Activated CD4-positive, alpha-beta T cell treated with anti-CD3 and anti-CD28 coated beads, Interleukin-2, amount 10 ng/mL, durations not matched to agents 24 days and 14 days (primary cell): ENCODE measurements at places on chromosomes 6 and 20.

DNA sequence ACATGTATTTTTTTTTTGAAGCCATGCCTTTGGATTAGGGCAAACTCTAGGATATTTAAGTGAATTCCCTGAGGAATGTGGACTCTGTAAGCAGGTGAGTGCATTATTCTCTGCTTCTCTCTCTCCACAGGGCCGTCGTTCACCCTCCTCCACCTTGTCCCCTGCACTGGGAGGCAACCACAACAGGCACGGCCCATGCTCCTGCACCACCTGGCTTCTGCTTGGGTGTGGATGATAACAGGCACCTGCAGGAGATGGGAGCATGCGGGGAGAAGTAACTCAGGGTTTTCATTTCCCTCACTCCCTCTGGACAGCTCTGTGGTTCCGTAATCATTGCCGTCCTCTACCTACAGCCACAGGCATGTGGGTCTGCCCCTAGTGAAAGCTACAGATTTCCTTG lies 43.4 kb downstream of the HLA-C start:
- H3K27me3 ChIP-seq: peaks cover 21% of the 10 kb centered on the region
- H3K27ac ChIP-seq: no peak overlapping the region
- H3K4me3 ChIP-seq: no peak overlapping the region
- no peaks in the 10 kb centered on the region for H3K4me1 ChIP-seq

- no peak for DNase-seq
- no peak within 1 kb of the TSS for H3K27ac ChIP-seq
- no peaks in the 10 kb centered on the region for H3K36me3 ChIP-seq
- no peaks in the 10 kb centered on the region for H3K27me3 ChIP-seq
- H3K4me1 ChIP-seq: no peaks in the 10 kb centered on the region
- no peak within 1 kb of the TSS for H3K4me3 ChIP-seq
These were observed at the start of gene SEL1L2 for GRCh38 chr20:13990465-13990864. Gene SEL1L2 (minus strand): TSS chr20:13990614. CDS start chr20:13990534, 80 bp downstream.

DNA sequence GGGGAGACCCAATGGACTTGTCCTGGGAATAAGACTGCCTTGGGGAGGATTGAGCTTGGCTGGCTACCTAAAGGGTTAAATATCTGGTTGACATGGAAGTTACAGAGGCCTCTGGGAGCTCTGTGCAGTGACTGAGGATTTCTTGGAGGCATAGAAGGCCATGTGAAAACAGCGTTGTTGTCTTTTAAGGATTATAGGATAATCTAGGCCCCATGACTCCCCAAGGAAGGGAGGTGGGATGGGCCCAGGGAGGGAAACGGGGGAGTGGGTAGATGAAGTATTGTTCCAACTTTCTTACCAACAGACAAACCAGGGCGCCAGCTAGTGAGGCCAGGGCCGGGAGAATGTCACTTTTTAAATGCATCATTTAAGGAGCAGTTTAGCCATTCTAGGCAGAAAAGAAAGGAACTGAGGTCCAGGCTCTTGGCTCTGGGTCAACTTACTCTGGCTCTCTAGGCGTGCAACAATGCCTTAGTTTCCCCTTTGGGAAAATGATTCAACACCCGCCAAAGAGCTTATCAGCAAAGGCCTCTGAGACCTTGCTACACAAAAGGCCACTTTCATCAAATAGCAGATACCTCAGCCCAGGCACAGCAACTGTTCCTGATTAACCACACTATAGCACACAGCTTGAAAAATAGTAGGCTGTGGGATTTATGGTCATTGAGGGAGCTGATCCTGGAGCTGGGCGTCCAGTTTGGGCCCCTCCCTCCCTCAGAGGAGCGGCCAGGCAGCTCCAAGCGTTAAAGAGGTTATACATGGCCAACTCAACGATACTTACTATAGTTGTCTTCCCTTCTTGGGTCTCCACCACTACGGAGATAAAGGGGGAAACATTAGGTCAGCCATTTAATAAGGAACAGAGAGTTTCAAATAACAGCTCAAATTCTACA lies 7.0 kb downstream of the MRPS18A start:
- H3K4me1 ChIP-seq: peaks cover 24% of the 10 kb centered on the region
- no peaks in the 10 kb centered on the region for H3K27me3 ChIP-seq
- H3K27ac ChIP-seq: no peak overlapping the region
- no peak overlapping the region for H3K4me3 ChIP-seq

DNA sequence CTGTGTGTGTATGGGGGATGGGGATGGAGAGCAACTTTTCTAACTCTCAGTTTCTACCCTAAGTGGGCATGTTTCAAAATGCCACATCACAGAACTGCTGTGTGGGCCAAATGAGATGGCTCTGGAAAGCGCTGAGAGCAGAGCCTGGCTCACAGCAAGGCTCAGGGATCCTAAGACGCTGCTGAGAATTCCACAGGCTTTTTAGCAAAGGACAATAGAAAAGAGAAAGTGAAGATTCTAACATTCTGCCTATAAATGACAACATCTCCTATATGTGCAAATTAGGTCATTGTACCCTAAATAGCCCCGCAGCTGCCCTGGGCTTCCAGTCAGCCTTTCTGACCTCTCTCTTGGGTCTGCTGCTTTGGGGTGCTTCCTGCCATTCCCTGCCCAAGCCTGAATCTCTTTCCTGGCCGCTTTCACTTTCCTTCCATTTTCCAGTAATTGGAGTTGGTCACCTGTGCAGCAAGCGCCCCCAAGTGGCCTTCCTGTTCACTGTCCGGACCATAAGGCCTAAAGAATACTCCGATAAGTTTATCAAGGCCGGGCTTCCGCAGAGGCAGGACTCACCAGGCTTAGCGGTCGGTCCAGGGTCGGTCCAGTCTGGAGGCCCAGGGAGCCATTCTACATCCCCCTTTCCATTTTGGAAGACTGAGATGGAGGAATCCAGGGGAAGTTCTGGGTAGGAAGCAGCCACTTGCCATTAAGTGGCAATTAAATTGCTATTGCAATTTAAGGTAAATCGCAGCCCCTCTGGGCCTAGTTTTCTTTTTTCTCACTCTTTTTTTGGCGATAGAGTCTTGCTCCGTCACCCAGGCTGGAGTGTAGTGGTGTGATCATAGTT lies 6.7 kb upstream of the DDR1 start:
- DNase-seq: peak; percentile 92
- peaks cover 4% of the 10 kb centered on the region for H3K36me3 ChIP-seq
- peaks cover 37% of the 10 kb centered on the region for H3K4me1 ChIP-seq
- peaks cover 3% of the 10 kb centered on the region for H3K27me3 ChIP-seq

DNA sequence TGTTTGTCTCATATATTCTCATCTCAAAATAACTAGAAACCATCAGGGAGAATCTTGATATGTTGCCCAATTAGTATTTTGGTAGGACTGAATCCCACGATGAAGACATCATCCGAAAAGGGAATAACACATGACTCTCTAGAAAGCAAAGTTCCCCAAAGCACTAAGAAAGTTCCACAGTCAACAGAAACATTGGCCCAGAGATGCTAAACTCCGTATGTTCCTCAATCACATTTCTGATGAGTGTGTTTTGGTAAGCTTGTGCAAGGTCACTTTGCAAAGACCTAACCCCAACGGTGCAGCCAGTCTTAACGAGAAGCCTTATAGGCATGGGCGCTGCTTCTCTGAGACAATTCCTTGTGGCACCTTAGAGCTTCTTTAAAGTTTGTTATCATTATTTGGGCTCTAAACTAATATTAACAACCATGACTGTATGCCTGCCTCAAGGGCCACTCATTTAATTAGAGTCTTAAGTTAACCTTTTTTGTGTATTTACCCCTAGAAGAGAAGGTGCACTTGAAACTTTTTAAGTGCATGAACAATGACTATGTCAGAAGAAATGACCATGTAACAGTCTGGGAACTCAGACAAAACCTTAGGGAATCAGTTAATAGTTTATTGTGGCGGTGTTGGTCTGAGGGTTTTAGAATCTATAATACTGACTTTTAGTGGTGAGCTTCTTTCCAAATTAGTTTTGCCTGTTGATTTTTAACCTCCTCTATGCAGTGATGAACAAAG lies 202.0 kb upstream of the RAB32 start:
- H3K4me1 ChIP-seq: no peaks in the 10 kb centered on the region
- no peak for DNase-seq
- H3K36me3 ChIP-seq: no peaks in the 10 kb centered on the region
- H3K27ac ChIP-seq: no peak overlapping the region
- H3K27me3 ChIP-seq: no peaks in the 10 kb centered on the region

- no peaks in the 10 kb centered on the region for H3K36me3 ChIP-seq
- H3K27ac ChIP-seq: no peak overlapping the region
- H3K4me1 ChIP-seq: peaks cover 15% of the 10 kb centered on the region
- H3K4me3 ChIP-seq: no peak overlapping the region
- no peaks in the 10 kb centered on the region for H3K27me3 ChIP-seq
These were observed 34.5 kb upstream of the AHI1 start for GRCh38 chr6:135531954-135532490.

DNA sequence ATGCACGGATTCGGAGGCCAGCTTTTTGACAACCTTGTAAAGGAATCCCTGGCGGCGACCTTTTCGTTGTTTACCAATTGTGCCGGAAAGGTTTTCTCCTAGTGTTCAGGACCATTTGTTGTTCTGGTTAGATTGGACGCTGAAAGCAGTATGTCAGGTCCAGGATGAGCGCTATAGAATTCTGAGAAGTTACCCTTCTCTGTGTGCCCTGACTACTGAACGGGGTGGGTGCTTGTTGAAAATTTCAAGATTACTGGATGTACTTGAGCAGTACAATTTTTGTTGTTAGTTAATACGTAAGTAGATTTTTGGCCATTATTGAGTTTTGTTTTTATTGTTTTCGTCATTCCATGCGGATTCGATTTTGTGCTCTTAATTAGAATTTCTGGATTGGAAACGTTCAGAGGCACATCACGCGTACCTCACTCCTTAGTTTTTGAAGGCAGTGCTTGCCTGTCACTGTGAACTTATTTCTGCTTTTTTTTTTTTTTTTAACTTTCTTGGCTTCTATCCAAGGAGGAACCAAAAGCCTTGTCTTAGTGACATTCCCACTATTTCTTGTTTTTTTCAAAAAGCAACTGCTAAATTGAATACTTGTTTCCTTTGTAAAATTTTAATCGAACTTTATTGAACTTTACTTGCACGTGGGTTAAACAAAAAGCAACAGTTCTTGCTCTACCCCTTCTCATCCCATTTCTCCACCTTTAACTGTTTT lies 898 bp downstream of the XRN2 start:
- DNase-seq: no peak
- H3K4me3 ChIP-seq: peak overlapping the region; percentile 97
- H3K36me3 ChIP-seq: peaks cover 45% of the 10 kb centered on the region
- H3K4me1 ChIP-seq: peaks cover 37% of the 10 kb centered on the region
- H3K27me3 ChIP-seq: no peaks in the 10 kb centered on the region

DNA sequence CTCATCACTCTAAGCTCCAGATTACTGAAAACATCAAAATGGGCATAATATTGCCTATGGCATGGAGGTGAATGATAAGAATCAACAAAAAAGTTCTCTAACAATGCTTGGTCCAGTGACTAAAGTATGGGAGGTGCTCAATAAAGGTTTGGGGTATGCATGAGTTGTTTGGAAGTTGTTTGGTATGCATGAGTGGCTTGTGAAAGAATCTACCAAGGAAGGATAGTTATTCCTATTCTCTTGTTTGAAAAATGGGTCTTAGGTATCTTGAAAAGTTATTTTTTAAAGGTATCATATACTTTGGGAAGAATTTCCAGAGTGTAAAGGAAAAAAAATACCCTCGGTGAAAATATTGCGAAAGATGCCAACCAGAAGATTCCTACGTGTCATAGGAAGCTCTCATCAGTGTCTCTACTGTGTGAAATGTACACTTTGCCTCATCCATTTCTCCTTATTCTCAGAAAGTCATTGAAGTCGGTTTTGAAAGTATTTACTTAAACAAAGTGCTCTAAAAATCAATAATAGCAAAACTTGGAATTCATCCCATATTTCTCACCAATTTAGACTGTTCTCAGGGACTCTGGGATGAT lies 449.8 kb downstream of the ADGRB3 start:
- no peaks in the 10 kb centered on the region for H3K36me3 ChIP-seq
- DNase-seq: no peak
- H3K4me1 ChIP-seq: no peaks in the 10 kb centered on the region
- no peaks in the 10 kb centered on the region for H3K27me3 ChIP-seq
- no peak overlapping the region for H3K27ac ChIP-seq
- no peak overlapping the region for H3K4me3 ChIP-seq
